ENCODE measurements at places on chromosomes 3 and 15.

DNA sequence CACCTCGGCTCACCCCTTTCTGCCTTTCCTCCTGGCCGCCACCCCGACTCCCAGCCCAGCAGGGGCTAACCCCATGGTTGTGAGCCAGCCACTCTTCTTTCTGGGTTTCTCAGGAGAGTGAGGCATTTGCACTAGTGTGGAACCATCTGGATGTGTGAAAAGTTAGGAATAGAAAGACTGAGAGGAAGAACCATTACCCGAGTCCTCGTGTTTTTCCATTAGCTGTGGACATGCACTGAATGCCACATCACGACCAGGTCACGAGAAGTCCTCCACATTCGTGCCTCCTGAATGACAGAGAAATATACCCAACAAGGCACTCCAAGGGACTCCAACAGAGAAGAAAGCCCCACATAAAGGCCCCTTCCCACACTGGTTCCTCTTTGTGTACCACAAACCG is 18.0 kb upstream of the RAD18 start:
- H3K36me3 ChIP-seq: no peaks in the 10 kb centered on the region
- no peak overlapping the region for H3K27ac ChIP-seq
- peaks cover 41% of the 10 kb centered on the region for H3K27me3 ChIP-seq

DNA sequence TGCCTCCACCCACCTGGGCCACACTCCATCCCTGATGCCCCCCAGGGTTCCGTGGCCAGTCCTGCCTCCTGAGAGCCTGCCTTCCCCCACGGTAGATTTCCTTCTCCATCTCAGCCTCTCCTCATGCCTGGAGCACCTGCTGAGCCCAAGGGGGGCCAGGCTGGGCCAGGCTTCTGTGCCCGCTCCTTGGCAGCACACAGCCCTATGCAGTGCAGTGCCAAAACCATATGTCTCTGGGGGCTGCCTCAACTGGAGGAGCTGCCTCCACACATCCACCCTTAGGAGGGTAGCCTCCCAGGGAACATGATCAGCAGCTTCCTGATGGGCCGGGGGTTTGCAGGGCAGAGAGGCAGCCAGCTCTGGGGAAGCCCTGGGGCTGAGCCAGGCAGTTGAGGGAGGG is 24.6 kb upstream of the GATA2 start:
- peaks cover 4% of the 10 kb centered on the region for H3K36me3 ChIP-seq
- H3K4me1 ChIP-seq: no peaks in the 10 kb centered on the region
- no peak overlapping the region for H3K4me3 ChIP-seq
- peaks cover 57% of the 10 kb centered on the region for H3K27me3 ChIP-seq

- H3K27me3 ChIP-seq: peaks cover 5% of the 10 kb centered on the region
- no peaks in the 10 kb centered on the region for H3K4me1 ChIP-seq
- H3K4me3 ChIP-seq: no peak overlapping the region
- H3K36me3 ChIP-seq: no peaks in the 10 kb centered on the region
Measured at GRCh38 chr3:56197259-56197965, 270.9 kb downstream of the ERC2 start.

DNA sequence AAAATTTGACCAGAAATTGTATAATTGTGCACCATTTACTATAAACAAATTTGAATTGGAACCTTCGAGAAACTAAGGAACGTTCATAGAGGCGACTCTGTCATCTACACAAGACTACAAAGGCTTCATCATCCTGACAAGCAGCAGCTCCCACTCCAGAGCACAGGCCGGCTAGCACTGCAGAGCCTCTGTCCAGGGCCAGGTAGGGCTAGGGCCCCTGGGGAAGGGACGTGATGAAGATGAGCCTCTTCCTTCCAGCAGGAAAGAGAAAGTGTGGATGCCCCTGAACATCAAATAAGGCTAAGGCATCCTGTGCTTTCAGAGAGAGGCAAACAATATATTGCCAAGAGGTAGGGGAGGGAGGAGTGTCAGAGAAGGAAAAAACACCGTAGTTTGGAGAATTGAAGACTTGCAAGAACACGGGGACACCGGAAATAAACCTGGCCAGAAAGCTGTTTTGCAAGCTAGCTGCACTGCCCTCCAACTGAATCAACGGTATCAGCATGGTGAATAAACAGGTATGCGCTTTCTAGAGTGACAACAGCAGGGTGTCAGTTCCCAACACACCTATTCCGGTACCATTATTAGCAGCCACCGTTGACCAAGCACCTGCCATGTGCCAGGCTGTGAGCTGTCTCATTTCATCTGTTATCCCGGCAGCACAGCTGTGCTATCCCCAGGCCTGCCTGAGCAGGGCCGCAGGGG is 12.4 kb downstream of the XXYLT1 start:
- no peak for DNase-seq
- no peaks in the 10 kb centered on the region for H3K27me3 ChIP-seq
- peak overlapping the region; percentile 69 for H3K4me3 ChIP-seq
- peak overlapping the region; percentile 88 for H3K27ac ChIP-seq
- H3K4me1 ChIP-seq: peaks cover 9% of the 10 kb centered on the region

DNA sequence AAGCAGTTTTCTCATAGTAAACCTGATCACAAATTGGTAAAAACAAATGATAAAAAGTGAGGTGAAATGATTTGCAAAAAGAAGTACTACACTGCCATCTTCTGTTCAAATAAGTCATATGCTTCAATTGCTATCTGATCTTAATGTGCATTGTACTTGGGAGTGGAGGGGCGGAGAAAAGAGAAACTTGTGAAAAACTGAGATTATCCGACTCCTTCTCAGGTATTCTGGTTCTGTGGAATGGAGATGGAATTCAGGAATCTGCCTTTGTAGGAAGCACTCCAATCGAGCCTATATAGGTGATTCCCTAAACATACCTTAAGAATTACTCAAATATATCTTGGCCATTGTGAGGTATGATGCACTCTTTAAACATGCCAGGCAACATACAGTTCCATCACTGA is 180.6 kb downstream of the CHL1 start:
- no peak overlapping the region for H3K27ac ChIP-seq
- peaks cover 3% of the 10 kb centered on the region for H3K4me1 ChIP-seq
- no peak for DNase-seq
- no peak overlapping the region for H3K4me3 ChIP-seq
- H3K36me3 ChIP-seq: no peaks in the 10 kb centered on the region
- H3K27me3 ChIP-seq: peaks cover 6% of the 10 kb centered on the region

DNA sequence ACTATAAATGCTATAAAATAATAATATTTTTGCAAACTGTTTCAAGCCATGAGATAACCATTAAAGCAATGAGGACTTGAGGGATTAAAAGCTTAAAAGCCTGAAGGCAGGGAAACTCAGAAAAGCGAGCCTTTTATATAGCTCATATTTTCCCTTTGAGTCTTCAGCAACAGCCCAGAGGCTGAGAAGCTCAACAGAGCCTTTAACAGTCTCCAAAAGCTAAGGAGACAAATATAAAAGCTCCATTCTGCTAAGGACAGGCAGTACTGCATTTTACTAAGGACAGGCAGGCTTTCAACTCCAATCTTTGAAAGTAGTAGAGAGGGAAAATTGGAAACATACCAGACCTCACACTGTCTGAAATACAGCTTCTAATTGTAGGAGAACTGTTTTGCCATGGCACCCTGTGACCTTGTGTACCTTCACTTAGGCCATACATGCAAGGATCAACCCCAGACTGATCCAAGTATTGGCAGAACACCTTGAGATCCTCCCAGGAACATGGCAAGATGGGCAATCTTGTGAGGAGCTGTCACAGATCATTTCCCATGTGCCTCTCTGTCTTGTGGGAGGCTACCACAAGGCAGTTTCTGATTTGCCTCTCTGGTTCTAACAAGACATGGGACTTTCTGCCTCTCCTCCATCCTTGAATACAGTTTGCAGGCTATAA is 53.1 kb upstream of the ARNT2 start:
- no peaks in the 10 kb centered on the region for H3K36me3 ChIP-seq
- H3K4me3 ChIP-seq: no peak overlapping the region
- peaks cover 49% of the 10 kb centered on the region for H3K27me3 ChIP-seq
- DNase-seq: no peak
- H3K4me1 ChIP-seq: no peaks in the 10 kb centered on the region
- no peak overlapping the region for H3K27ac ChIP-seq

- no peaks in the 10 kb centered on the region for H3K27me3 ChIP-seq
- no peak for DNase-seq
- H3K27ac ChIP-seq: no peak overlapping the region
- no peak overlapping the region for H3K4me3 ChIP-seq
- H3K4me1 ChIP-seq: no peaks in the 10 kb centered on the region
Measured at GRCh38 chr3:55923207-55923606, 436.1 kb upstream of the WNT5A start.

GRCh38 chr15:99727733-99728132 is 5.5 kb downstream of the LYSMD4 start:
- no peaks in the 10 kb centered on the region for H3K36me3 ChIP-seq
- no peaks in the 10 kb centered on the region for H3K27me3 ChIP-seq
- H3K4me1 ChIP-seq: peaks cover 12% of the 10 kb centered on the region
- no peak for DNase-seq

GRCh38 chr15:78140292-78140691 is 8.9 kb upstream of the IDH3A start:
- H3K27ac ChIP-seq: no peak overlapping the region
- peaks cover 6% of the 10 kb centered on the region for H3K4me1 ChIP-seq
- peaks cover 2% of the 10 kb centered on the region for H3K36me3 ChIP-seq
- no peak overlapping the region for H3K4me3 ChIP-seq
- no peak for DNase-seq

GRCh38 chr15:100881573-100882336 is 2.1 kb downstream of the ALDH1A3 start:
- H3K36me3 ChIP-seq: peaks cover 6% of the 10 kb centered on the region
- H3K27ac ChIP-seq: no peak overlapping the region
- DNase-seq: no peak
- H3K4me3 ChIP-seq: no peak overlapping the region

DNA sequence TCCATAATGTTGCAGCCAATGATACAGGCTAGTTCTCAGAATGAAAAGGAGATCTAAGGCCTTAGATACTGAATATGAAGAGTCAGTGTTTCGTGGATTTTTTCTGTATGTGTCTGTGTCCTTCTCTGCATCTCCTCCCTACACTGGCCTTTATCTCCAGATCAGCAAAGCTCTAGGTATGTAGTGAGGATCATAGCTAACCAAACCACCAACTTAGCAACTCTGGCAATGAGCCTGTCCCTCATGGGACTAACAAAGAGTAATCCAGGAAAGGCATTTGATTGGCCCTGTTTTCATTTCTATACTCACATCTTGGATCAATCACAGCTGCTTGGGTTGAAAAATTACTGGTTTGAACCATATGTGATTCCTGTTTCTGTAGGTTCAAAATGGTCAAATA is 18.6 kb upstream of the CNTN3 start:
- H3K27ac ChIP-seq: no peak overlapping the region
- no peak overlapping the region for H3K4me3 ChIP-seq

DNA sequence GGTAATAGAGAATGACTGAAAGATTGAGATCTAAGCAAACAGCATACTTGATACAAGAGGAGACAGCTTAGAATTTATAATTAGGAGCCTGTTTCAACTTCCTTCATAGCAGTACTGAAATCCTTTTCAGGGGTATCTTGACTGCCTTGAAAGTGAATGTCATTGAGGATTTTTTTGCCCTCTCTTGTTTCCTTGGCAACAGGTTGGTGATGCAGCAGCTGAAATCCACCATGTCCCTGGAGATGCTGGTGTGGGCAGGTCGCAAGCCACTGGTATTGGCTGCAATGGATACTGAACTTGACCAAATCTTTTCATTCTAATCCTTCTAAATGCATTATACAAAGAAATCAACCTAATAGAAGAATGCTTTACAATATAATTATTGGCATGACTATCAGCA is 59.3 kb upstream of the GAP43 start:
- no peak for DNase-seq
- no peak overlapping the region for H3K27ac ChIP-seq
- H3K27me3 ChIP-seq: peaks cover 29% of the 10 kb centered on the region
- peaks cover 6% of the 10 kb centered on the region for H3K4me1 ChIP-seq

- no peak overlapping the region for H3K27ac ChIP-seq
- DNase-seq: no peak
- no peaks in the 10 kb centered on the region for H3K4me1 ChIP-seq
- peak overlapping the region; percentile 46 for H3K4me3 ChIP-seq
Measured at GRCh38 chr3:75294124-75294523, 370.0 kb upstream of the FRG2C start.

- peaks cover 2% of the 10 kb centered on the region for H3K36me3 ChIP-seq
- H3K4me3 ChIP-seq: no peak overlapping the region
- H3K27me3 ChIP-seq: peaks cover 25% of the 10 kb centered on the region
- H3K27ac ChIP-seq: no peak overlapping the region
Measured at GRCh38 chr15:60973637-60974415, 255.3 kb downstream of the RORA start.

DNA sequence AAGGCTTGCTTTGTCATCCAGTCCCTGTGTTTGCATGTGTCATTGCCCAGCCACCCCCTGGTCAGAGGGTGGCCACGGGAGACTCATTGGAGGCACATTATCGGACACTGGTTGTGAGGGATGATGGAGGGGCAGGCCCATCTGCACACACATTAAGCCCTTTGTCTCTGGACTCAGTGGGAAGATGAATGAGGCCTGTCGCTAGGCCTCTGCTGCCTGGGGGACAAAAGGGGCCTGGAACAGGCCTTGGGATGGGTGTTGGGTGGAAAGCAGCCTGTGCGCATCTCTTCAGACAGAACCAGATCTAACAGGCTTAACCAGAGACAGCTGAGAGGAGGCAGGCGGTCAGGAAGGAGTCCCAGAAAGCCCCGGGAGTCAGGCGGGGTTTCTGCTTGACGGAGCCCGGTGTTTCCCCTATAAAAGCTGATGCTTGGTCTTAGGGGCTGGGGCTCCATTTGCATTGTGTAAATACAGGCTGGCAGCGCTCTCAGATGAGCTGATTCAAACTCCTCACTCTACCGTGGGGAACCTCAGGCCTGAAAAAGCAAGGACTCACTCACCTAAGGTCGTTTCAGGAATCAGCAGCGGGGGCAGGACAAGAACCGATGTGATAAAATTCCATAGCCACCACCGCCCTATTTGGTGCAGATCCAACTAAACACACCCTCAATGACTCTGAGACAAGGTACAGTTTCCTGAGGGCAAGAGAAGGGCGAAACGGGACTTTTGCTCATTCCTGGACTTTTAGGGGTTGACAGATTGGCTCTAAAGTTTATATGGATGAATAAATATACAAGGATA is 17.1 kb upstream of the SKIC8 start:
- peaks cover 16% of the 10 kb centered on the region for H3K27me3 ChIP-seq
- H3K4me3 ChIP-seq: no peak overlapping the region
- no peak for DNase-seq
- H3K4me1 ChIP-seq: no peaks in the 10 kb centered on the region
- H3K36me3 ChIP-seq: peaks cover 3% of the 10 kb centered on the region
